Skin of body (tissue), 3 donors: ENCODE measurements at places on chromosomes 1 and 21.
A peak's percentile ranks its signal among the peaks of the same experiment; 100 is the strongest.

DNA sequence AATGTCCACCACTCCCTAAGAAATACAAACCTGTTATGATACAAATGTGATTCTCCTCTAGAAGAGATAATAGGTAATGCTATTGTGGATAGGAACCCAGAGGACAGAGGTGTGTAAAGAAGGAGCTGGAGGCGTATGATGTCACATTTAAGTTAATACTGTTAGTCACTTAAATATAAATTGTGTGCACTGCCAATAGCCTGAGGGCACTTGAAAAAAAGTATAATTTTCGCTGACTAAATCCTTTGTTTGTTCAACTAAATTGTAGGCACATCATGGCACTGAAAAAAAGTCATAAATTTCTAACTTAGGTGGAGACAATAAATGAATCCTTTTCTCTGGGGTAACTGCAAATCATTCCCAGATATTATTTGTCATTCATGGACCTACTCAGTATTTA is 4.4 kb downstream of the RCSD1 start:
- DNase-seq = no peak

DNA sequence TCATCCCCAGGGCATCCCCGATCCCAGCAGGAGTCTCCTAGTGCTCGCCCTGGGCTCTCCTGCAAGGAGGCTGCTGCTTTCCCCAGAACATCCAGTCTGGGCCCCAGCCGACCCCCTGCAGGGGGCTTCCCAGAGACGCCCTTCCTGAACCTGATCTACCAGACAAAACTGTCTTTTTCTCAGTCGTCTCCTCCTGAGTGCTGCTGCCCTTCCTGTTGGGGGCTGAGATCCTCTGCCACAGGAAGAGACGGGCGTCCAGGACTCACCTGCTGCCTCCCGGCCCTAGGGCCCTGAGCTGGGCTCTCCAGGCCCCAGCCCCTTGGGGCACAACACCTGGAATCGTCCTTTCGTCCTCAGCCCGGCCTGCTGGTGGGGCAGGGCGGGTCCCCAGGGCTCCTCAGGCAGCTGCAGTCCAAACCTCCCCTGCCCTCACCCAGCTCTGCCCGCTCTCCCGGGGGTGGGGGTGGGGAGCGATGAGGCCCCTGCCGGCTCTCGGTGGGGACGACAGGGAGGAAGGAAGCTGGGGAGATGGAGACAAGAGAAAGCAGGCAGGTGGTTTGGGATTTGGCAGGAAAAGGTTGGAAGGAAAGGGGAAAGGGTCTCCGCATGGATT is 36.9 kb downstream of the TP73 start:
- no peak for DNase-seq

GRCh38 chr21:42590431-42591131 is 62.8 kb upstream of the PDE9A start:
- no peak for DNase-seq

DNA sequence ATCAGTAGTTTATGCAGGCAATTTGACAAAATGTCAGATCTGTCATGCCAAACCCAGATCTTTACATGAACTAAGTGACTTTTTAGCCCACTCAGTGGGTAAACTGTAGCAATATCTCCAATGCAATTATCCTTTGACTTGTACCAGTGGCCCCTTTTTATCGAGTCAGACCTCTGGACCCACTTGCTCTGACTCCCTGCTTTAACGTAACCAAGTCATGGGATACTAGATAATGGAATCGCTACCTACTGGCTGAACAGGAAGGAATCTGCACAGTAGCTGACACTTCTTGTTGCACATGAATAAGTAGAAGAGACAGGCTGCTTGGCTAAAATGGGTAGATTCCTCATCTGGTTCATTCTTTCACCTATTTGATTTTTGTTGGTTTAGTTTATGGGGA is 128.4 kb upstream of the LYPLAL1 start:
- DNase-seq = no peak

- peak; percentile 76 for DNase-seq
Measured at GRCh38 chr1:184483101-184483683, 96.4 kb downstream of the C1orf21 start.

DNA sequence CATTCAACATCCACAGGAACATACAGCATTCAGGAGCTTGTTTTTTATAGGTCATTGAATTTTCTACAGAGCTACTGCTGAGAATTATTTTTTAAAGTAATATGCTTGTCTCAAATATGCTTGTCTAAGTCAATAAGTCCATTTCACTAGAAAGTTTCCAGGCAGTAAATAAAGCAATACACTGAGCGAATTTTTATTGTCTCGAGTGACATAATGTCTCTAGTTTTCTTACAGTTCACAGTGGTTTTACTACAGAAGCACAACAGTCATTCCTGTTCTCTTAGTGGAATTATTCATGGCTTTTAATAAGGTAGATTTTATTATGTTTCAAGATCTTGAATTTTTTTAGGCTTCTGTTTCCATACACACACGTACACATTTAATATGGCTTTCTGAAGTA is 83.8 kb downstream of the HS2ST1 start:
- no peak for DNase-seq

GRCh38 chr1:195185736-195186135 is 1422.5 kb downstream of the KCNT2 start:
- no peak for DNase-seq

DNA sequence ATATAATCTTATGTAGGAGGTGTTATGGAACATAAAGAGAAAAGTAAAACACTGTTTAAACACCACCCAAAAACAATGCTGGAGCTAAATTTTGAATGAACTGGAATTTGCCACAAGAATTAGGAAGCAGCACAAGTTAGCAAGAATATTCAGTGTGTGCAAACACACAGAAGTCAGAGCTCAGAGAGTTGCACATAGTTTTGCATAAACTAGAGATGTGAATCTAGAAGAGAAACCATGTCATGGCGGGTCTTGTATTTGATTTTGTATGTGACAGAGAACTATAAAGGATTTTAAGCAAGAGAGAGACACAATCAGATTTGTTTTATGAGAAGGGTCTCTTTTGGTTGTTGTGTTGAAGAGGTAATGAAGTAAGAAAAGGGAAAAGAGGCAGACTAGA is 38.2 kb downstream of the SELENOF start:
- DNase-seq = no peak

GRCh38 chr1:31760471-31761470 is 3.4 kb downstream of the ADGRB2 start:
- DNase-seq = peak; percentile 58

- DNase-seq = no peak
Measured at GRCh38 chr1:206547104-206547503, 39.8 kb downstream of the RASSF5 start.
